ENCODE measurements at places on chromosomes 7 and 10.
A peak's percentile ranks its signal among the peaks of the same experiment; 100 is the strongest.

DNA sequence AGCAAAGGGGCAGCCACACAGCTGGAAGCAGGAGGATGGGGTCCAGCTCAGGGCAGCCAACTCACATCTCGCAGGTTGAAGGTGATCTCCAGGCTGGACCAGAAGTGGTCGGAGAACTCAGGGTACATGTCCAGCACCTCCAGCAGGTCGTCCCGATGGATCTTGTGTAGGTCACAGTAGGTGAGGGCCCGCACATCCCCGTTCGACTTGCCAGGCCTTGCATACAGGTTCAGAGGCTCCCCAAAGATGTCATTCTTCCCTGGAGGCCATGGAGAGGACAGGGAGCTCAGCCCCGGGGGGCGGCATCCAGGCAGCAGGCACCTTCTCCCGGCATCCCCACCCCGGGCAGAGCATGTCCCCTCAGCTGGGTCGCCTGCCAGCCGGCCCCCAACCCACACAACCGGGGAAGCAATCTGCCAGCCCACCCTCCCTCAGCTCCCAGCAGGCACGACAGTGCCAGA is 29.3 kb downstream of the KCNH2 start:
- no peak for DNase-seq

DNA sequence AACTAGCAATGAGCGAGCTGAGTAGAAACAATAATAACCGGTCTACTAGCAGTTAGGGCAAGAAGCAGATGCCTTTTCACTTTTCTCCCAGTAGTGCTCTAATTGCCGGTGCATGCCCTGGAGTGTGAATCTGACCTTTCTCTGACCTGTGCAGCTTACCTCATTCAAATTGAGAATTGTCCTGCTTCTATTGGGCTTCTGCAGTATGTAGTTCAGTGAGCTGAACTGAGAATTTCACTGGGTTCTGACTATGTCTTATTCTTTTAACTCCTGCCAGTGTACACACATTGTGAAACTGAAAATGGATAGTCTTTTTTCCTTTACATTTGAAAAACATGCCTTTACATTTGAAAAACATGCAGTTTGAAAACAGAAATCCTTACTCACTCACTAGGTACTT is 157.9 kb upstream of the GRM3 start:
- DNase-seq = no peak

DNA sequence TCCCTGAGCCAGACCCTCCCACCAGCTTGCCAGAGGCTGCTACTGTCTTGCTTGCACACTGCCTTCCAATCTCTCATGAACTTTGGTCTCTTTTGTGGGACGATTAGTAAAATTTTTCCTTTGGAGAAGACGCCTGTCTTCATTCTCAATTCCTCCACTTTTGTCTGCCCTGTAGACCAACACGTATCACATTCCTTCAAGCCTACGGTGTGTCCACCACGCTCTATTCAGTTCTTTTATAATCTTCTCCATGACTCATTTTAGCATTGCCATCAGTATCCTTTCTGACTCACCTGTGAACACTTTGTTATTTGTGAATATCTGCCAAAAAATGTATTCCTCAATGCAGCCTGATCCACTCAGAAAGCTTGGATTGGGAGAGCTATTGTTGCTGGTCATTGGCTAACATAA is 1.4 kb downstream of the GIMAP5 start:
- DNase-seq = no peak

DNA sequence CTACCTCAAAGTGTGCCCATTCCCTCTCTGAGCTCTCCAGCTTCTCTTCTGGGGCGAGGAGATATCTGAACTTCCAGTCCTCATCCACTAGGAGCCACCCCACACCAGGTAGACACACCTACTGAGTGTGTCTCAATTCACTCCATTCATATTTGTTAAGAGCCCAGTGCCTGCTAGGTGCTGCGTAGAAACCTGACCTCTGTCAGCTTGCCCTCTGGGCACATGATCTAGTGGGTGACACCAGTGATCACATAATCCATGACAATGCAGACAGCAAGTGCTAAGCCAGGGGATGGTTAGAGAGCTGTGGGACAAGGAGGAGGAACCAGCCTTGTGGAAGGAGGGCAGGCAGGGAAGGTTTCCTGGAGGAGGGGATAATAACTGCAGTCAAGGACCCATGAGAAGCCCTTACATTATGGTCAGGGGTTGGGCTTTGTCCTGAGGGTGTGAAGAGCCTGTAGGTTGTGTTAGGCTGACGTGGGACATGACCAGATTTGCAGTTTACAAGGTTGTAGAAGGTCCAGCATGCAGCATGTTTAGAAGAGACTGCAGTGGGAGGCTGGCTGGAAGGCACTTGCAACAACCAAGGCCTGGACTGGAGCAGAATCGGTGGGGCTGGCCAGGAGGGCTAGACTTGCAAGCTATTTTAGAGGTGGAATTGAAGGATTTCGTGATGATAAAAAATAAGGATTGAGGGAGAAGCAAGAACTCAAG is 81.8 kb downstream of the COL13A1 start:
- no peak for DNase-seq

GRCh38 chr10:122062831-122063674 is 74.1 kb downstream of the TACC2 start:
- no peak for DNase-seq

DNA sequence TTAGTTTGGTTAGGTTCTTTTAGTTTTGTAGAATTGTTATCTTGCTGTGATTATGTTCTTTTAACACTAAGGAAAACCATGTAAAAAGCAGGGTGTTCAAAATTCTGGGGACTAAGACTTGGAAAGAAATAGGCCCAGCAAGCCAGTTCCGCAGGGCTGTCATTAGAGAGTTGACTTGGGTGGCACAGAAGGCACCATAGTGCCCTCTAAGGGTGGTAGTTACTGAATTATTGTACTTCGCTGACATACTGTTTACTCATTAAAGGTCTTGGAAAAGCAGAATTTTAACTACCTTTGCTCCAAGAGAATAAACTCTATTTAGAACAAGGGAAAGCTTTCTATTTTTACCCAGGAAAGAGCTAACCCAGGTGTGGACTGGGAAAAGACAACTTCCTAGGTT is 86.5 kb downstream of the OTUD1 start:
- no peak for DNase-seq

GRCh38 chr7:151402029-151402835 is 7.6 kb downstream of the WDR86 start:
- no peak for DNase-seq

DNA sequence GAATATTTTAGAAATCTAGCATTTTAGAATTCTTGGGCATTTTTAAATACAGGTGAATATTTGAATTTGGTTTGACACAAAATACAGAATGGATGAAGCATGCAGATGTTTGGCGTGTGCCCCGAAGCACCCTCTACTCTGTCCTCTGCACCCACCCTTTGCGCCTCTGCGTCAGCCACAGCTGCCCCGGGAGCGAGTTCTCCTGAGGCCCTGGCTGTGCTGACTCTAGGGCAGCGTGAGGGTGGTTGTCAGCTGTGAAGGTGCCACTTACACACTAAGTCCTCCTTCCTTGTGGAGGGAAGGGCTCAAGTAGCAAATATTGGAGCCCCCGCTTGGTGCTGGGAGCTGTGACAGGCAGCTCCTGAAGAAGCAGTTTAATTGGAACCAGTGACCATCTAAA is 48.4 kb downstream of the DAGLB start:
- DNase-seq = no peak

DNA sequence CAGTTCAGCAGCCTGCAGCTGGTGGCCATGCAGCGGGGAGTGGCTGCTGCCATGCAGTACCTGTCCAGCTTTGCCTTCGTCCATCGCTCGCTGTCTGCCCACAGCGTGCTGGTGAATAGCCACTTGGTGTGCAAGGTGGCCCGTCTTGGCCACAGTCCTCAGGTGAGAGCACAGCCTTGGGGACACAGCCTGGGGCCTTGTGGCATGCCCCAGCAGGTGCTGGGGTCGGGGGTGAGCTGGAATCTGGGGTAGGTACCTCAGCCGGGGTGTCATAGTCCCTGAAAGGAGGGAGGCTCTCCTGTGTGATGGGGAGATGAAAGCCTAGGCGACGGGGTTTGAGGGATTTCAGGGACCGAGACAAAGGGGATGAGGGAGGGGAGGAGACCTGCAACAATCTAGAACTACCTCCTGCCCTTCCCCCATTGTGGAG is 14.1 kb downstream of the EPHB6 start:
- no peak for DNase-seq

DNA sequence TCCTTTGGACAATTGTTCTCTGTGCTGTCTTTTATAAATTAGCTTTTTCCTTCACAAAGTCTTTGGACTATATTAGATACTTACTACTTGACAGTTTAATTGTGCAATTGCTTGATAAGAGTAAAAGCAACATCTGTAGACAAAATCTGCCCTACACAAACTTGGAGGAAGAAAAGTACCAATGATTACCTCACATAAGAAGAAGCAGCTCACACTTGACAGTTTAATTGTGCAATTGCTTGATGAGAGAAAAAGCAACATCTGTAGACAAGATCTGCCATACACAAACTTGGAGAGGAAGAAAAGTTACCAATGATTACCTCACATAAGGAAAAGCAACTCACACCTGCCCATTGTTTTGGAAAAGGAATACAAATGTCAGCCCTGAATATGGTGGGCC is 17.1 kb upstream of the SCIN start:
- no peak for DNase-seq

- no peak for DNase-seq
Measured at GRCh38 chr7:76349313-76349885, 9.4 kb downstream of the YWHAG start.

- DNase-seq = no peak
Measured at GRCh38 chr7:36602934-36603887, 121.1 kb downstream of the AOAH start.

DNA sequence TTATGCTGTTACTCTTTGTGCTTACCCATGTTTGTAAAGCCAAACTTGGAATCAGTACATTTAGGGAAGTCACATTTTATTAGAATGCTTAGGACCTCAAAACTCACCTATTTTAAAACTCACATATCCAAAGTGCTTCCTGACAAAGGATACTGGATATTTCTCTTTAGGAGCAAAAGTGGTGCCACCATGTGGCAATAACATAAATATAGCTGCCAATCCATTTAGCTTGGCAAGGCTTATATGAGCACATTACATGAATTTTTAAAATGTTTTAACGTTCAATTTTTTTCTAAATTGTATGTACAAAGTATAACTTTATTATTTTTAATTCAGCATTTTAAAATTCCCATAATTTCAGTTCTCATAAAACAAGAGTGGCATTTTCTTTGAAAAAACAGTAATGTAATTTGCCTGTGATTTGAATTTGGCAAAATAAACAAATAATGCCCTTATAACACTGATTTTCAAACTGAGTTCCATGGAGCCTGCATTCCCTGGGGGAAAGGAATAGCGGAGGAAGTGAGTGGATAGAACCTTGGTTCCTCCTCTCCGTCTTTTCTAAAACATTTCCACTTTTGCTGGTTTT is 75.4 kb downstream of the HDAC9 start:
- DNase-seq = no peak

DNA sequence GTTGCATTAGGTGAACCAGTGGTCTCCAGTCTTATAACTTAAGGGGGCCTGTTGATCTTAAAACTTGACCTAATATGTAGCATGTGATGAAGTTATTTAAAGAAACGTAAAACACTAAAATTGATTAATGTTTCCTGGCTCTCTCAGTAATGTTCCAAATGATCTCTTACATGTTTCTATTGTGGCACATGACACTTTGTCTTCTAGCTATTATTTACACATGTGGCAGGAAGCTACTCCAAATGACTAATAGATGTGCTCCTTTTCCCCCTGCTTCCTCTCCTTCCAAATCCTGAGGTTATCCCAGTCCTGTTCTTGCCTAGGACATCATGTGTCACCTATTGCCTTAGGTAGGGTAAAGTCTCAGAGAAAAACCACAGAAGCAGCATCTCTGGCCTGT is 89.4 kb downstream of the FAS start:
- DNase-seq = no peak

- no peak for DNase-seq
Measured at GRCh38 chr10:38094927-38095574, 914 bp downstream of the ZNF37A start.

GRCh38 chr10:112986544-112987190 is 36.6 kb downstream of the TCF7L2 start:
- DNase-seq = no peak

- DNase-seq = no peak
Measured at GRCh38 chr10:102542800-102543418, 39.1 kb downstream of the SUFU start.

- peak; percentile 56 for DNase-seq
Measured at GRCh38 chr7:24911213-24911603, 68.8 kb downstream of the OSBPL3 start.

GRCh38 chr10:113538151-113538550 is 14.7 kb upstream of the HABP2 start:
- DNase-seq = no peak

GRCh38 chr7:50151001-50151400 is 58.0 kb upstream of the ZPBP start:
- DNase-seq = no peak

- DNase-seq = no peak
Measured at GRCh38 chr10:37972396-37972795, 4.1 kb downstream of the ZNF25 start.

DNA sequence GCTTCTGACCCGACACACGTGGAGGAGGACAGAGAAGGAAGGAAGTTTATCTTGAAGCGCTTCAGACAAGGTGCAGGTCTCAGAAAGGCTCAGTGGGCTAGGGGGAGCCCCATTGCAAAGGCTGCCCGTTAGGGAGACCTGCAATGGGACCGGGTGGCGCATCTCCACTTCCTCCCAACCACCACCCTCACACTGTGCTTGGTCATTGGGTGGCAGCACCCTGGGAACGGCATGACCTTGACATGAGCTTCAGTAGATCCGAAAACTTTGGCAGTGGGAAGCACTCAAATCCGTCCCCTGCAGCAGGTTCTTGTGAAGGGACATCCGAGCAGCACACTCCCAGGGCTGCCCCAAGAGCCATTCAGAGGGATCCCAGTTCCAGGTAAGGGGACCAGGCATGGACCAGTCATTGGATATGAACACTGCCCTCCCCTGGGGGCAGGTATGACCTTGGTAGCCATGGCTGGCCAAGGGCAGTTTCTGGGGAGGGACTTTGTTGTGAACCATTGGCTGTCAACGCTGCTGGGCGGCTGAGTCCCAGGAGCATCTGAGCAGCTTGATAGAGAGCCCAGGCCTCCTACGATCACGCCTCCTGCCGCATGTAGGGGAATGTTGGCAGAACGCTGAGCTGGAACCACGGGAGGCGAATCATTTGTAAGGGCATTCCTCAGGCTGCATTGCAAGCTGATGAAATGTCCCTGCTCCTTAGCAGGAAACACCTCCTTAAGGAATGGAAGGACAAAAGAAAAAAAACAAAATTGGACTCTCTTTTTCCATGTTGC is 31.7 kb downstream of the GALNTL5 start:
- DNase-seq = no peak

DNA sequence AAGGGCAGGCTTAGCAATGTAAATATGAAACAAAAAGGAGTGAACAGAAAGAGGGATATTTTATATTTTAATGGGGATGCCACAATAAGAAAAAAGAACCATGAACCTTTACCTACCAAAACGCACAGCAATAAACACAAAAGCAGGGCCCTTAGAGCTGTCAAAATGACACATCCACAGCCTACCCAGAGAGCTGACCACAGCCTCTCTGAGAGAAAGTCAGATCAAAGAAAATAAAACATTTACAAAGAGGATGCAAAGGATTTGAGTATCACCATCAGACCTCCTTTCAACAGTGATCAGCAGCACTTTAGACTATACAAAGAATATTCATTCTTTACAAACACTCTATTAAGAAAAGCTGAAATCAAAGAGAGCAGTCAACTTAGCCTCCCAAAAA is 52.9 kb downstream of the ERCC6 start:
- no peak for DNase-seq

- no peak for DNase-seq
Measured at GRCh38 chr7:87872346-87872745, 3.8 kb downstream of the SLC25A40 start.
